ENCODE measurements at places on chromosomes 11 and 22.

DNA sequence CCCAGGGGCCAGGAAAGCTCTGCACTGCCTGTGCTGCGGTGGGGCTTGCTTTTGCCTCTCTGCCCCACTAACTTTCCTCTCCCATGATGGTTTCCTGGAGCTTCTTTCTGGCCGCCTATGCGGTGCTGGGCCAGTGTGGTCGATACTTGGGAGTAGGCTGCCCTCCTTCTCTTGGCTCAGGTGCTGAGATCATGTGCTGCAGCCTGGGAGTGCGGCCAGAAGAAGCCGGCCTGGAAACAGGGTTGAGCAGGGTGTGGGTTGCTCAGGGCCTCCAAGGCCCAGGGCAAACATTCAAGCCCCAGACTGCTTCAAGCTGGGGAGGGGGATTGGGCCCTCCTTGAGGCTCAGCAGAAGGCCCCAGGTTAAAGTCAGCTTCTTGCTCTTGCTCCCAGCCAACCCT, 125.0 kb downstream of the NTM start:
- no peak for DNase-seq

- no peak for DNase-seq
These were observed 61.9 kb downstream of the TSPAN18 start for GRCh38 chr11:44788536-44789261.

DNA sequence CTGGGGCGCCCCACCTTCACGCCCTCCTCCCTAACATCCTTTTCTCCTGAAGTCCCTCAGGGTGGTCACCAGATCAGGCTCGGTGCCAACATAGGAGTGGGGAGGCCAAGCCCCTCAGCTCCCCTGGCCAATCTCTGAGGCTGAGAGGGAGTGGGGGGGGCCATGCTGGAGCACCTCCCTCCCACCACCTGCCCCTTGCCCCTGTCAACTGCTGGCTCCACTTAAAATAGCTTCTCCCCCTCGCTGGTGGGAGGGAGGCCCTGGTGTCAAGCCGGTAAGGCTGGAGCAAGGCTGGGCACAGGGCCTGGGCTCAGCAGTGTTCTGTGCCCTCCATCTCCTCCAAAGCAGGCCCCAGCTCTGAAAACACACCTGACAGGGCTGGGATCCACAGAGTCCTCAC, 4.9 kb downstream of the PLXNB2 start:
- DNase-seq = no peak

- no peak for DNase-seq
These were observed 40.0 kb downstream of the LINC01488 start for GRCh38 chr11:69521457-69521856.
